ENCODE measurements at places on chromosomes 13 and 19.

- peak; percentile 23 for DNase-seq
Observed at GRCh38 chr19:4556597-4557127, 2.8 kb downstream of the SEMA6B start.

- no peak for DNase-seq
Observed at GRCh38 chr19:4687396-4687795, 17.3 kb upstream of the MYDGF start.

DNA sequence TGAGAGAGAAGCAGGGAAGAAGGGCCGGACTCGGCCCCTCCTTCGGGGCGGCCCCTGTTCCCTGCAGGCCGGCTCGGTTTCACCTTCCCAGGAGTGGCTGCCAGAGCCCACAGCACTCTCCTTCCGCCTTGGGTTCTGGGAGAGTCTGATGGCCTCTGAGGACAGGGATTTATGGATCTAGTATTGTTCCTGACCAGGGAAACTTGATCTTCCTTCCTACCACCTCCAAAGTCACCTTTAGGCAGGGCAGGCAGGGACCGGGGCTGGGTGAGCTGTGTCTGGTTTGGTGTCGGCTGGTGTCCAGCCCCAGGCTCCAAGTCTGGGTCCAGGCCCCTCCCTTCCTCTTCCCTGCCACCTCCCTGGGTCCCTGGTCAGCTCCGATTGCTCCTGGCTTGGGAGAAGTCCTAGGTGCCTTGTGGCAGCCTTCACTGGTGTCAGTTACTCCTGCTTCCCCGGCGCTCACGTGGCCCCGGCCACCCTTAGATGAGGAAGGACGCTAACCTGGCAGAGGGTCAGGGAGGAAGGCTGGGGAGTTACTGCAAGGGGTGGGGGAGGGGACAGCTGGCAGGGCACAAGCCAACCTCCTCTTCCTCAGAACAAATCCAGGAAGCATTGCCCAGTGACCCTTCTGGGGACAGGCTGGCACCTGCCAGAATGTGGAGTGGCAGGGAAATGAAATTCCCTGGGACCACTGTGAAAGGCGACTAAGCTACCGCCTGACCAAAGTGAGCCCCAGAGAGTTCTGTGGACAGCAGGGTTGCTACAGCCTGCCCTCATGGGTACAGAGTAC lies 18.8 kb downstream of the RFX1 start:
- DNase-seq = no peak

- DNase-seq = no peak
Observed at GRCh38 chr19:14146789-14147216, 10.4 kb upstream of the ASF1B start.

GRCh38 chr13:70386919-70387318 lies 278.7 kb upstream of the KLHL1 start:
- DNase-seq = no peak

DNA sequence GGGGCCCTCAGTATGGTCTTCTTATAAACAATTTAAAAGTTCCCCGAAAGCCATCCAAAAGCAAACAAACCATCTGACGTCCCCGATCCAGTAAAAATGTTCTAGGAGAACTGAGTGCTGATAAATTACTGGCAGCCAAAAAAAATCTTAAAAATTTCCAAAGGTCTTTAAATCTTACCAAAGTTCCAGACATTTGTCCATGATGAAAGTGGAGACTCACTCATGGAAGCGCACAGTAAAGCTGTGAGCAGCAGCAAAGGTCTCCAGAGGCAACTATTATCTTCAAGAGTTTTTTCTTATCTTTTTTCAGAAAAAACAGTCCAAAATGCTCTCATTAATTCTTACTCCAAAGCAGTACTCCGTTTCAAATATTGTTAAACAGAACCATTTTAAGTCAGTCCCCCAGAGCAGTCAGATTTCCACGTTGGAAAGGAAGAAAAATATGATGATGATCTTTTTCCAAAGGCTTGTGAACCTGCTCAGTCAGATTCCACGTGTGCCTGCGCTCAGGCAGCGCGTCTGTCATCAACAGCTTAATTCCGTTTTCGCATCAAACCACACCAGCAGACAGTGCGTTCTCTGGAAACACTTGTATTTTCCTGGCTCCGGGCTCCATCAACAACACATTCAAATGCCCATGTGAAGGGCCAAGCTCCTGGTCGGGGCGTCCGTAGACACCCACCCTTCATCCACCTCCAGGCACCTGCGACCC lies 85.4 kb downstream of the COL4A1 start:
- no peak for DNase-seq

DNA sequence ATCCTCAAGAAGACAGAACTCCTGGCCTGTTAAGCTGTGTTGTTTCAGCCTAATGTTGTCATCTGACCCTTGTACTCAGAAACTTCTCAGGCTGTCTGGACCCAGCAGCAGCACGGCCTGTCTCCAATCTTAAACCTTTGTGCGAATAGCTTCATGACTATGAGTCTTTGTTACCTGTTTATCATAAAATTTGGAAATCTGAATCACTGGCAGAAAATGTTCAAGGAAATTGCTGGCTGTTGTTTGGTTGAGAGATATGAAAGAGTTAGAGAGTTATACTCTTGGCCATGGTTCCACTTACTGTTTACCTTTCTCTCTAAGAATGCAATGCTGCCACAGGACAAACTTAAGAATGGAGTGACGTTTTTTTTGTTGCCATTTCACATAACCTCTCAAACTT lies 59.6 kb downstream of the EFNB2 start:
- DNase-seq = no peak

GRCh38 chr19:34480971-34481841 lies at the start of gene WTIP:
Gene WTIP, plus strand, starts transcription at chr19:34481758. Its CDS starts 217 bp downstream, at chr19:34481975.
- DNase-seq = no peak

- peak; percentile 92 for DNase-seq
Observed at GRCh38 chr13:53848366-53848961, 819.9 kb downstream of the OLFM4 start.

DNA sequence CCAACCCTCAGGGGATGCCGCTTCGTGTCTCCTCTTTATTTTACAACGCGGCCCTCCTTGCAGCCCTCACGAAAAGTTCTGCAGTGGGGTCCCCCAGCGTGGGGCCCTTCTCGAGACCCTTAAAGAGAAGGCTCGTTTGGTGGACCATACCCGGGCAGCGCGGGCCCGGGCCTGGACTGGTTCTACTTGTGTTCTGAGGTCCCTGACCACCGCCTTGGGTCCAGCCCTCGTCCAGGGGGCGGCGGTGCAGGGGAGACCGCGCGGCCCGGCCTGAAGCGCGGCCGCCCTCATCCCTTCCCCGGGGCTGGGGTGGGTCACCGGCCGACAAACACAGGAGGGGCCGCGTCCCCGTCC lies 400 bp upstream of the SERP2 start:
- no peak for DNase-seq

DNA sequence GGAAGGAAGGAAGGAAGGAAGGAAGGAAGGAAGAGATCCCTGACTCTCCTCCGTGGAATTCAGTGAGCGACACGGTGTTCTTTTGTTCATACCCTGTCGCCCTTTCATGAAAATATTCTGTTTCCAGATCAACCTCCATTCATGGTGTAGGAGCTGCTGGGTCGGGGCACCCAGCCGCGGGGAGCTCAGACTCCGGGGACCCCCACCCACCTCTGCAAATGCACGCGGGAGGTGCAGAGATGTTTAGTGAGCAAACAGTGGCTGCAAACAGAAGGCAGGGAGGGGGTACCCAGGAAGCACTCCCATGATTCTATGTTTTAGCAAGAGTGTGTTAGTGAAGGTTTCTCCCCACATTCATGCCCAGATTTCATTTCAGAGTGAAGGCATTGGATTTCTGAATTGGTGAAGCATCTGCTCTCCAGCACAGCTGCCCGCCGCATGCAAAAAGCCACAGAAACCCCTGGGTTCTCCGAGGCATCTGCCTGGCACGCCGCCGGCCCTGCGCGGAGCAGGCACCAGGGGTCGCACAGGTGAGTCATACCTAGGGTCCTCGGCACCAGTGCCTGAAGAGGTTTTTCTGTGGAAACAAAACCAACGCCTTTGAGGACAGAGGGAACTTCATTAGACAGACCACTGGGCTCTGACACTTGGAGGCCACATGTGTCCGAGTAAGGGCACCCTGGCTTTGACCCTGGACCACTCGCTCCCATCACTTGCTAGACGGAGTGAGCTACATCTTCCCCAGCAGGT lies 80.6 kb downstream of the ZNF557 start:
- DNase-seq = peak; percentile 6

DNA sequence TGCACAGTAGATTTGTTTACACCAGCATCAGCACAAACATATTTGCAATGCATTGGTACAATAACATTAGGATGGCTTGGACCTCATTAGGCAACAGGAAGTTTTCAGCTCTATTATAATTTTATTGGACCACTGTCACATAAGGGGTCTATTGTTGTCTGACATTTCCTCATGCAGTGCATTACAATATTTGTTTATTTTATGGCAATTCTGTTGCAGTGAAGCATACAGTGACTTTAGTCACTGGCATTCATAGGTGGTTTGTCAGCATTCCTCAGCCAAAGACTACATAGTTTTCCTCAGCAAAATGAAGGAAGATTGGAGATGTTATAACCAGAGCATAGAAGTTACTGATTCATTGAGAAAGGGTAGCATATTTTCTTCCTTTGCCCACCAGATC lies 1732.9 kb downstream of the PCDH9 start:
- DNase-seq = no peak

DNA sequence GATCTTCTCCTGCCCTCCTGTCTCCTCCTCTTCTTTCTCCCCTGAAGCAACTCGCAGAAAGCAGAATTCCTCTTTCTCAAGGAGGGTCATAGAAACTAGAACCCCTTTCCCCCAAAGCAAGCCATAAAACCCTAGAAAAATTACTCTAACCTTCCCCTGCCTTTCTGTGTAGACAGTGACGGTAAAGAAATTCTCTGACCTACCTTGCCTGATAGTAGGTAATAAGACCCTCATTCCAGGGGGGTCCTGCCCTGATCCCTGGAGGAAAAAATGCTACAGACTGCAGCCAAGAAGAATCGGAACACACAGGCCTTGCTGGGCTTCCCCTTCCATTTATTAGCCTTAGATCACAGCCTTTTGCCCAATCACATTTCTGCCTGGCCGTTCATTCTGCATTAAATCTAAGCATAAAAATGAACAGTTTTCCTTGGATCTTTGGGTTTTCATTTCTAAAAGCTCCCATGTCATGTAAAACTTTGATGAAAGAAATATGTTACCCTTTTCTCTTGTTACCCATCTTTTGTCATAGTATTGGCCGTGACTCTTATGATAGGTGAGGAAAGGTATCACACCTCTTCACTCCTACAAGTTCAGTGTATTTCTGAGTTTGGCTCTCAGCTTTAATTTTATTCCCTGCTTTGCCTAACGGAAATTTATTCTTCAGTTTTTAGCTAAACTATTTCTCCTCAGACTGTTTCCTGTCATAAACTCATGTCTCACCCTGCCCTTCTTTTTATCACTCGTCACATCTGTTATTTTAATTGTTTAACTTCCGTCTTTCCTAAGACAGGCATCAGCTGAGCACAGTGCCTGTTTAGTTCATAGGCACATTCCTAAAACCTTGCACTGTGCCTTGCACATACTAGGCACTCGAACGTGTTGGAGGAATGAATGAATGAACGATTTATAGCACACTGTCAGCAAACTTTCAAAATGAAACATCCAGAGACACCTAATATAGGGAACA lies 20.4 kb upstream of the CPB2 start:
- DNase-seq = no peak

DNA sequence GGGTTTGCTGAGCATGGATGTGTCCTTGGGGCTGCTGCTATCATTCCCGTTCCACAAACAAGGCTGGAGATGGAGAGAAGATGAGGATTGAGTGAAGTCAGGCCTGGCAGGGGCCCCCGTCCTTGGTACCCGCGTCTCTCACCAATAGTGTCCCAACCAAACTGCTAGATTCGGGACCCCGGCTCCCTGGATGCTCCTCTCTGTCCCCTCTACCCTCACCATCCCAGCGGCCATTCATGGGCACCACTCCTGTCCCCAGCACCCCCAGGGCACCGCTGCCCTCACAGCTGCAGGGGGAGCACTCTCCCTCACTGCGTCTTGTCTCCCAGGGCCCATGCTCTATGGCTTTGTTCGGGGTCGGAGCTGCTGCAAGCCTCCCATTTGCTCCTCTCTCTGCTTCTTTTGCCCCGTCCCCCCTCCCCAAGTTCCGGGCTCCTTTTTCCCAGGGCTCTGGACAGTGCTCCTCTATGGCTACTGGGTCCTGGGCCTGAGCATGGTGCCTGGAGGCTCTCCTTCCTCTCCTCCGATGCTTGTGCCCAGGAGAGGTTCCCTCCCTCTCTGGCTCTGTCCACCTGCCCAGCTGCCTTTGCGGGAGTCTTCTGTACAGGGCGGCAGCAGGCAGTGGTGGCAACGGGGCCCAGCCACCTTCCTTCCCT lies 219.5 kb downstream of the TEX29 start:
- no peak for DNase-seq

DNA sequence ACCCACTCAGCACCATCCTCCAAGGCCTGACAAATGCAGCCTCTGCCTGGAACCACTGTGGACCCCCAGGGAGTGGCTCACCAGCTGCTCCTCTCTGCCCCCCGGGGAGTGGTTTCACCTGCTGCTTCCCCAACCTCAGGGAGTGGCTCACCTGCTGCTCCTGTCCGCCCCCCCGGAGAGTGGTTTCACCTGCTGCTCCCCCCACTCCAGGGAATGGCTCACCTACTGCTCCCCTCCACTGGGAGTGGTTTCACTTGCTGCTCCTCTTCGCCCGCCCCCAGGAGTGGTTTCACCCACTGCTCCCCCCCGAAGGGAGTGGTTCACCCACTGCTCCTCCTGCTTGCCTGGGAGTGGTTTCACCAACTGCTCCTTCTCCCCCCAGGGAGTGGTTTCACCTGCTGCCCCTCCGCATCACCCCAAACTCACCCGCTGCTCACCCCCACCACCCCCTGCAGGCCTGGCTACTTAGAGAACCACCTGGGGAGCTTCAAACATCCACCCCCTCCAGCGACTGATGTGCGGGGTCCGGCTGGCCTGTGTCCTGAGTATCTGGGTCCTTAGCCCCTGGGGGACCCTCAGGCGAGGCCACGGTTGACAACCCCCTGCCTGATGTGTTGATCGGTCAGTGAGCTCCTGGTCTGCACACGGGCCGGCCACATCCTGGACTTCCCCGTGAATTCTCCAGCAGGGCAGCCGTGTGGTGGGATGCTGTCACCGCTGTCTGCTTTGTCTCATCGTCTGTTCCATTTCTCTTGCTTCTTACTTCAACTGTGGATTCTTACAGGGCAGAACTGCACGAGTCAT lies 14.6 kb upstream of the TMEM255B start:
- no peak for DNase-seq

- DNase-seq = no peak
Observed at GRCh38 chr19:1158885-1159448, 15.1 kb downstream of the SBNO2 start.
